WTC11 (cell line): ENCODE measurements at places on chromosomes 5 and 9.
A peak's percentile ranks its signal among the peaks of the same experiment; 100 is the strongest.

DNA sequence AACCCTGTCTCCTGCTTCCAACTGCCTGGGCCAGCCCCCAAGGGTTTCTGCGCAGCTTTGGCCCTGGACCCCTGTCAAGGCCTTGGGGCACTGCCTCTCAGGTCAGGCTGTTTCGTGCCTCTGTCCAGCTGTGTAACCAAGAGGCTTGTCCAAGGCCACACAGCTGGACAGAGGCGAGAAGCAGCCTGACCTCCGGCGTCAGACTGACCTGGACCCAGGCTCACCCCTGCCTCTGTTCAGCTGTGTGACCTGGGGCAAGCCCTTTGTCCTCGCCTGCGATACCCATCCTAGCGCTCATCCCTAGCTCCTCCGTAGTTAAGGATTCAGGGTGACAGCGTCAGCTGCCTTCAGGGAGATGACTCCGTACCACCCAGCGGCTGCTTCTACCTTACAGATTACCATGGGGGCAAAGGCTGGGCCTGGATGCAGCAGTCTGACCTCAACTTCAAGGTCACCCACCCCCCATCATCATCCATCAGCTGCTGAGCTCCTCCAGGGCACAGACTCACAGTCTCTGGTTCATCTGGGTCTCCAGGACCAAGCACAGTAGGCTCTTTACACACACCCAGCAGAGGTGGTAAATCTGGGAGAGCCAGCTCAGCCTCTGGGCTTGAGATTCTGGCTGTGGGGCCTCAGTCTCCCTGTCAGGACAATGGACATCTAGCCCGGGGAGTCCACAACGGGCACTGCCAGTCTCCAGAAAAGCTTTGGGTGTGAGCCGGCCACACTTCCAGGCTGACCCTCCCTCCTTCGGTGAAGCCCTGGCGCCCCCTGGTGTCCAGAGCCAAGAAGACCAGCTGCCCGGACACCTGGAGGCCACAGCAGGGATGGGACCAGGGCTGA is 7.9 kb downstream of the AK1 start:
- DNase-seq: peak; percentile 96
- H3K4me3 ChIP-seq: no peak overlapping the region
- no peaks in the 10 kb centered on the region for H3K27me3 ChIP-seq
- no peak overlapping the region; the same call in 1 of the 2 replicates for H3K27ac ChIP-seq
- no peaks in the 10 kb centered on the region for H3K36me3 ChIP-seq

GRCh38 chr9:99845063-99845462 is 23.4 kb downstream of the NR4A3 start:
- no peak overlapping the region for H3K4me3 ChIP-seq
- no peaks in the 10 kb centered on the region for H3K36me3 ChIP-seq

- no peak overlapping the region for H3K27ac ChIP-seq
- H3K27me3 ChIP-seq: no peaks in the 10 kb centered on the region; the same call in 1 of the 2 replicates
- H3K4me3 ChIP-seq: no peak overlapping the region
- H3K4me1 ChIP-seq: peaks cover 9% of the 10 kb centered on the region
- H3K36me3 ChIP-seq: no peaks in the 10 kb centered on the region
- DNase-seq: no peak
Observed at GRCh38 chr9:115106001-115106400, 12.0 kb downstream of the TNC start.

DNA sequence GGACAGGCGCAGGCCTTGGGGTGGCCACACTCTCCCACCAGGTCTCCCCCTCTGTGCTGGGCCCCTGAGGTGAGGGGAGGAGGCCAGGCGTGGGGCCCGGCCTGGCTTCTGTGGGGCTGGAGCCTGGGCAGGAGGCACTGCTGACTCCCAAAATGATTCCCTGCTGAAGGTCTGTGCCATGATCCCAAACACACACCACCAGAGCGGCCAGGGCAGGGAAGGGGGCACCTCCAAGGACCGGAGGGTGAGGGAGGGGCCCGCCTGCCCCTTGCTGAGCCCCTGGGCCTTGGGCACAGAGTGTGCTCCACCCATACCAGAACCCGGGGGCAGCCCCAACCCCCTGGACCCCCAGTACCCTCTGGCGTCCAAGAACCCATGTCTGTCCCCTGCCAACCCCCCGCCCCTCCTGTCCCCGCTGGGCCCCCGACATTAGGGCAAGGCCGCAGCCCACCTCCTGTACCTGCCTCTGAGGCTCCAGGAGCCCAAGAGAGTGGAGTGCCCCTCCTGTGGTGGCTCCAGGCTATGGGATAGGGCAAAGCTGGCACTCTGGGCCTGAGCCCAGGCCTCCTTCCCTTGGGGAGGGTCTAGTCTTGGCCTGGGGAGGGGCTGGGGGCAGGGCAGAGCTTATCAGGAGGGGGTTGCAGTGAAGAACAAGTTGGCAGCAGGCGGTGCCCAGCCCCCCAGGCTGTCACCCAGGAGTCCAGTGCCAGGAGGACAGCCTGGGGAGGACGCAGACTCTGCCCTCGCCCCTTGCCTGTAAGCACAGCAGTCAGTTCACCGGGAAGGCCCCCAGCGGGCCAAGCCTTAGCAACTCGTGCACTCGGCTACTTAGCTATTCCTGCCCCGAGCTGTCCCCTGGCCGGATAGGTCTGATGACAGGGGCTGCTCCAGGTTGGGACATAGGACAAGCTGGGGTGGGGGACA is 2.6 kb upstream of the EGFL7 start:
- H3K36me3 ChIP-seq: no peaks in the 10 kb centered on the region
- H3K4me1 ChIP-seq: peaks cover 6% of the 10 kb centered on the region; the same call in 1 of the 2 replicates
- H3K27ac ChIP-seq: no peak overlapping the region
- no peak overlapping the region for H3K4me3 ChIP-seq

DNA sequence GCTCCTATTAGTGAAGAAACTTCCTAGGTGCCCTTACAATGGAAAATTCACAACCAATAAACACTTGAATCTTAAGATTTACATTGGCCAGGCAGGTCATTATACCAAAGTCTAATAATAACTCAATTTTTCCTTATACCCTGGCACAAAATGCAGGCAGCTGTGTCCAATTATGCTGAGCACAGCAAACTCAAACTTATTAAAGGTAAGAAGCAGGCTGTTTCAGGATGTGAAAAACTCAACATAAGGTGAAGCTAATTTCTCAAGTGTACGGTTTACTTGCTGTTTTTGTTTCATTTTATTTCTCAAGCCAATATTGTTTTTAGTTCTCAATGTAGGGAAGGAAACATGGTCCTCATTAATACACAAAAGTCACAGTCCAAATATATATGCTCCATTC is 405.1 kb downstream of the KCTD16 start:
- peaks cover 2% of the 10 kb centered on the region; the same call in 1 of the 2 replicates for H3K27me3 ChIP-seq
- H3K27ac ChIP-seq: no peak overlapping the region
- no peak overlapping the region for H3K4me3 ChIP-seq
- peaks cover 3% of the 10 kb centered on the region; the same call in 1 of the 2 replicates for H3K4me1 ChIP-seq
- peaks cover 6% of the 10 kb centered on the region; the same call in 1 of the 2 replicates for H3K36me3 ChIP-seq

GRCh38 chr9:111598733-111599091 is 735 bp downstream of the PTGR1 start:
- no peak for DNase-seq
- H3K4me1 ChIP-seq: peaks cover 10% of the 10 kb centered on the region
- H3K36me3 ChIP-seq: peaks cover 26% of the 10 kb centered on the region
- H3K27me3 ChIP-seq: peaks cover 8% of the 10 kb centered on the region

DNA sequence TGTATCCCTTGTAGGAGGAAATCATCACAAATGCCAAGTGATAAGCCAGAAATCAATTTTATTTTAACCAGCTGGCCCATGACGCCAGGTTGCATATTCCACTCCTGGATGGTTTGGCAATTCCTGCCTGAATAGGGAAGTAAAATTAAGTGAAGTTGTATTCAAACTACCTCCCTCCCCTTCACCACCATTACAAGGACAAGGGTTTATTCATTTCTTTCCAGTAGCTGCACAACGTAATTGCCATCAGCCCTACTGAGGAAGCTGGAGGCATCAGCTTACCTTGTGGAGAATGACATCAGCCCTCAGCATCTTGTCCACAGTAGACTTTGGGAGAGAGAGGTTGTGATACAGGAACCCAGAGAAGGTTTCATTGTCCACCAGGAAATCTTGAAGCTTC is 66.6 kb downstream of the ABCA1 start:
- H3K4me1 ChIP-seq: peaks cover 41% of the 10 kb centered on the region
- no peak overlapping the region for H3K4me3 ChIP-seq
- H3K36me3 ChIP-seq: peaks cover 5% of the 10 kb centered on the region; the same call in 1 of the 2 replicates

- no peak for DNase-seq
- H3K36me3 ChIP-seq: peaks cover 8% of the 10 kb centered on the region
- no peak overlapping the region for H3K27ac ChIP-seq
Observed at GRCh38 chr5:158589939-158590338, 509.8 kb downstream of the EBF1 start.

DNA sequence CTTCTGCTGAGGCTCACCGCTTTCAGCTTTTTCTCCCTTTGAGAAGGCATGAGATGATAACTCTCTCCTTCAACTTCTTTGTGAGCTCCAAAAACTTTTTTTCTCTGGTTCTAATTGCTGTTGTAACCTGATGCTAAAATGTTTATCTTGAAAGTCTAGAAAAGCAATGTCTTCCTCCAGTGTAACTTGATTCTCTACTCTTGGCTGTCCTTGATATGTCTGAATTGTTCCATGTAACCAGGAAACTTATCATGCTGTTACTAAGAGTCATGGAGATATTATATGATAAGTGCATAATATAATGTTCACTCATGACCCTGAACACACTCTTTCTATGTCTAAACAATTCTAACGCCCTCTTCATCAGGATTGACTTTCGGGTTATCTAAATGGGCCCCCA is 128.0 kb upstream of the ABCA1 start:
- no peak overlapping the region for H3K27ac ChIP-seq
- H3K36me3 ChIP-seq: no peaks in the 10 kb centered on the region
- no peaks in the 10 kb centered on the region; the same call in 1 of the 2 replicates for H3K27me3 ChIP-seq
- H3K4me1 ChIP-seq: peaks cover 14% of the 10 kb centered on the region
- H3K4me3 ChIP-seq: no peak overlapping the region

GRCh38 chr9:136886610-136887597 is 588 bp downstream of the TRAF2 start:
- H3K36me3 ChIP-seq: no peaks in the 10 kb centered on the region
- H3K4me1 ChIP-seq: peaks cover 9% of the 10 kb centered on the region
- H3K27me3 ChIP-seq: no peaks in the 10 kb centered on the region
- peak overlapping the region; percentile 60; the same call in 1 of the 2 replicates for H3K27ac ChIP-seq

GRCh38 chr9:93258818-93259489 is 75.0 kb downstream of the WNK2 start:
- peak; percentile 10 for DNase-seq
- no peak overlapping the region for H3K27ac ChIP-seq
- no peaks in the 10 kb centered on the region for H3K27me3 ChIP-seq

GRCh38 chr9:92808726-92809451 is 44.3 kb upstream of the BICD2 start:
- peaks cover 66% of the 10 kb centered on the region for H3K27me3 ChIP-seq
- H3K36me3 ChIP-seq: no peaks in the 10 kb centered on the region
- H3K4me3 ChIP-seq: peak overlapping the region; percentile 87
- DNase-seq: peak; percentile 80

GRCh38 chr5:34897646-34898045 is 17.7 kb downstream of the RAD1 start:
- 0 out of 2 replicates have a peak, but pooled peaks cover 3% of the 10 kb centered on the region for H3K36me3 ChIP-seq
- no peak for DNase-seq

DNA sequence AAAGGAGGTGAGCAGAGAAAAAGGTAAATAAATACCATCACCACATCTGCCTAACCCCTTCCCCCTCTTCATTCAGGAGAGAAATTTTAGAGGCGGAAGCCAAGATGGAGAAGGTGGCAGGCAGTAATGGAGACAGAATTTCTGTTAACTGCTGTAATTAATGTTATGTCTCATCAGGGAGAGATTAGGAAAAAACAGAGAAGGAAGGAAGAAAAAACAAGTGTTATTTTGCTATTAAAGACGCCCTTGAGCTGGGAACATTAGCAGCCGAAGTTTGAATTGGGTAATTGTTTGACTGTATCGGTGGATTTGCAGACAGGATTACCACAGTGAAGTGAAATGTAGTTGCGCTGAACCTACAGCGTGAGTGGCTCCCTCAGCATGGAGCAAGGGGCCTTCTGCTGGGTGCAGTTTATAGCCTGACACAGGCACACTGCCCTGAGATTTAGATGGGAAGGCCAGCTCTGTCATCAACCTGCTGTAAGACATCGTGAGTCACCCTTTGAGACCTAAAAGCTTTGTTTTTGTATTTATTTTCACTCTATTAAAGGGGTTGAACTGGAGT is 136.3 kb downstream of the ASTN2 start:
- H3K36me3 ChIP-seq: no peaks in the 10 kb centered on the region
- H3K27ac ChIP-seq: no peak overlapping the region
- no peak overlapping the region for H3K4me3 ChIP-seq

- peaks cover 34% of the 10 kb centered on the region for H3K4me1 ChIP-seq
- no peak overlapping the region for H3K27ac ChIP-seq
- no peaks in the 10 kb centered on the region for H3K36me3 ChIP-seq
- H3K4me3 ChIP-seq: peak overlapping the region; percentile 76
- H3K27me3 ChIP-seq: peaks cover 98% of the 10 kb centered on the region
Observed at GRCh38 chr5:55176176-55176818, 3.3 kb upstream of the CDC20B start.

GRCh38 chr9:19699756-19700155 is 89.1 kb downstream of the SLC24A2 start:
- H3K27ac ChIP-seq: peak overlapping the region; percentile 85
- H3K36me3 ChIP-seq: peaks cover 13% of the 10 kb centered on the region
- H3K4me3 ChIP-seq: no peak overlapping the region

DNA sequence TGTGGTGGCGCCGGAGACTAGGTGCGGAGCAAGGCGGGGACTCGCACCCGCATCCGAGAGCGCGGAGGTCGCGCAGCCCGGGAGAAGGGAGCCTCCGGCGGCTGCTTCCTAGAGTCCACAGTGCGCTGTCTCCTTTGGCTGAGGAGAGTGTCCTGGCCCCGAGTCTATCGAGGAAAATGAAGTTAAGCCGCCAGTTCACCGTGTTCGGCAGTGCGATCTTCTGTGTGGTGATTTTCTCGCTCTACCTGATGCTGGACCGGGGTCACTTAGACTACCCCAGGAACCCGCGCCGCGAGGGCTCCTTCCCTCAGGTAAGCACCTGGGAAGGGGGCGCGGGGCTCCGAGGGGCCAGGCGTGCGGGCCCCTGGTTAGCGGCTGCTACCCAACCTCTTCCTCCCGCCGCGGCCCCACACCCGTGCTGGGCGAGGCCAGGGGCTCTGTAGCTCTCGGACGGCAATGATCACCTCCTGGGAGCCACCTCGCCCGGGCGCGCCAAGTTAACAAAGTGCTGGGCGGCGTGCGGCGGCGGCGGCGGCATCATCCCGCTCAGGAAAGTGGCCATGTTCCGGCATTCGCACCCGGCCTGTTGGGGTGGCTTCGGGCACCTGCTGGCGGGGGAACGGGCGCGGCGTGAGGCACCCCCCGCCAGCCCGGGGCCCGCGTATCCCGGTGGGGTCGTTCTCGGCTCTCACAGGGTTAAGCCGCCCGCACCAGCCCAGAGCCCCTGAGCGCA is 681 bp downstream of the MAN2A1 start:
- no peaks in the 10 kb centered on the region; the same call in 1 of the 2 replicates for H3K36me3 ChIP-seq
- peak overlapping the region; percentile 96 for H3K4me3 ChIP-seq
- peaks cover 44% of the 10 kb centered on the region for H3K4me1 ChIP-seq
- DNase-seq: peak; percentile 38
- no peak overlapping the region for H3K27ac ChIP-seq

DNA sequence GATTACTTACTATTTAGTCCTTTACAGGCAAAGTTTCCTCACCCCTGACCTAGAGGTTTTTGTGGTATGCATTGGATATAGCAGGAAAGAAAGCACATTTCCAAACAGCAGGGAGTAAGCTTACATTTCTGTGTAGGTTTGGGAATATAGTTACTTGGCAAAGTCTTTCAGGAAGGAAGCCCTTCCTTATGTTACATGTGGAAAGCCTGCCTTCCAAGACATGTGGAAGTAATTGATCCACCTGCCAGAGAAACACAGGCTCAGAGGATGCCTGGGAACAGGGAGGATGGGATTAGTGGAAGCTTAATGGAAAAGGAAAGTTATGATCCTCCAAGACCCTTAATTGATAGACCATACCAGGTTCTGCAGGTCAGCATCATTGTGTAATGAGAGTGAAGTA is 87.3 kb upstream of the PPP1R2B start:
- H3K4me1 ChIP-seq: peaks cover 20% of the 10 kb centered on the region
- H3K27ac ChIP-seq: no peak overlapping the region
- no peak for DNase-seq
- H3K4me3 ChIP-seq: no peak overlapping the region
